ENCODE measurements at places on chromosomes 6 and 20.

DNA sequence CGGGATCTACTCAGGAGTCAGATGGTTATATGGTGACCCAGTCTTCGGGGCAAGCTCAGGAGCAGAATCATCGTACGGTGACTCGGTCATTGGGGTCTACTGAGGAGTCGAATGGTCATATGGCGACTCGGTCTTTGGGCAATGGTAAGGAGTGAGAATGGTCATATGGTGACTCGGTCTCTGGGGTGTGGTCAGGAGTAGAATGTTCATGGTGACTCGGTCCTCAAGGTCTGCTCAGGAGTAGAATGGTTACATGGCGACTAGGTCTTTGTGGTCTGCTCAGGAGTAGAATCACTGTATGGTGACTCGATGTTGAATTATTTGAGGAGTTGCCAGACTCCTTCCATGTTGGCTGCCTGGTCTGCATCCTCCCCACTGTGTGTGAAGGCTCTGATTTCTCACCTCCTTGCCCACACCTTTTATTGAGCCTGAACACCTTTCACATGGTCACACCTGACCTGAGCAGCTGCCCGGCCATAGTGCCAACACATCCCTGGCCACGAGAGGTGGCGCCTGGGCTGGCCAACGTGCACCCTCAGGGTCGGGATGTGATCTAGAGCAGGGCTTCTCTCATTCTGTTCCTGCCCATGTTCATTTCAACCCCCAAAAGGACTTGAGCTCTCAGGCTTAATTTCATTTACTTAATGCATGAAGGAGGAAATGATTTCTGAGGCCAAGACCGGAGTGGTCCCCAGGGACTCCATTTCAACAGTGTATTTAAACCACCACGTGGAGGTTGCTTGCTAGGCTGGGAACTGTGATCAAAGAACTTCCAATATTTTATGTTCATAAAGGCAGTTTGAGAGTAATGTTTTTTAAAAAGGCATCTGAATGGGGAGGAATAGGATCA, 119.5 kb downstream of the PHACTR3 start:
- DNase-seq: no peak

- no peak for DNase-seq
Observed at GRCh38 chr20:35280523-35280922, 2.6 kb upstream of the MMP24OS start.

DNA sequence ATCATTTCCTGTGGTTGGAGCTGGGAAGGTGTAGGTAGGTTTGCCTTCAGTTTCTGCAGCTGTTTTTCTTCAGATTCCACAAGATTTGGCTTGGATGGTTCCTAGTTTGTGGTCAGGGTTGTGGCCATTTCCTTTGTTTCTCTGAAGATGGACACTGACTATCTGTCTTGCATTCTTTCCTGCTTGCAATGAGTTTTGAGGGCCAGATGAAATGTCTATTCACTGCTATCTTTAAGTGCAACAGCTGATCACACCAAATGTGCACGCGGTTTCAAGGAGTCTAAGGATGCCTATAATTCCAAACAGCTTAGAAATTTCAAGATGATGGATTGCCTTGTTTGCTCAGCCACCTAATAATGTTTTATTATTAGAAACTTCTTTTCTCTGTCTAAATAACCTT, 28.4 kb downstream of the IL20RA start:
- DNase-seq: no peak

DNA sequence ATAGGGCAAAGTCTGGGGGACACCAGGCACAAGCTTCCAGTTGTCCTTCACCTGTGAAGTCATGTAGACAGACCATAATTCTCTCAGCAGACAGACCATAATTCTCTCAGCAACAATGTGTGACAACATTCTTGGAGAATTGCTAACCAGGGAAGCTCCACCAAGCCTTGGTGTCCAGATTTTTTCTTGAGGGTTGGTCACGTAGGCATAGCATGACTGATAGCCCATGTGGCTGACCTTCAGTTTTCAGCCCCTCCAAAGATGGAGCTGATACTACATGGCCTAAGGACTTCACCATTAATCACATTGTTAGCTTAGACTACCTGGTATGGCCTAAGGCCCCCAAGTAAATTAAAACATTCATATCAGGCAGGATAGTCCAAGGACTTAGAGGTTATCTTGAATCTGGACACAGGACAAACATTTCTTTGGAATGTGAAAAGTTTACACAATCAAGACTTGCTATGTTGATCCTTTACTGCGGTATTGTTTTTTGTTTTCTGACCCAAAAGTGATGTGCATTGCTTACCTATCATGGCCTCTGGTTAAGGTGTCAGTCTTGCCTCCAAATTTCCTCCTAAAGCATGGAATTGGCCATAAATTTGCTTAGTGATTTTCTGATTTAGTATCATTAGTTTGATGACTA, 76.9 kb downstream of the CEP57L1 start:
- no peak for DNase-seq

- no peak for DNase-seq
Observed at GRCh38 chr6:5103250-5103649, 18.1 kb downstream of the PPP1R3G start.

DNA sequence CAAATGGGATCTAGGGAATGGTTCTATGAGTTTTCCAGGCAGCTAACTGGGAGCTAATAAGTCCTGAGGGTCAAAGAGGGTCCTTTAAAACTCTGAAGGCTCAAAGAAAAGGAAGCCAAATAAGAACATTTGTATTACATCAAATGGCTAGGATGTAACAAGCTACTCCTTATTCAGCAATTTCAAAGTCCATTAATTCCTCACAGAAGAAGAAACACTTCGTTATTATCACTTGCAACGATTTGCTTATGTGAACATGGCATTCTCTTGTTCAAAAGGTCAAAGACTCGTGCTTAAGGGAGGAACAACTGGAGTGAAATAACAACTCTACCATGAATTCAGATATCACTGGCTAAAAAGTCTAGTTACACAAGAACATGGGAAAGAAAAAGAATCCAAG, 70.8 kb upstream of the FBXO30 start:
- no peak for DNase-seq

DNA sequence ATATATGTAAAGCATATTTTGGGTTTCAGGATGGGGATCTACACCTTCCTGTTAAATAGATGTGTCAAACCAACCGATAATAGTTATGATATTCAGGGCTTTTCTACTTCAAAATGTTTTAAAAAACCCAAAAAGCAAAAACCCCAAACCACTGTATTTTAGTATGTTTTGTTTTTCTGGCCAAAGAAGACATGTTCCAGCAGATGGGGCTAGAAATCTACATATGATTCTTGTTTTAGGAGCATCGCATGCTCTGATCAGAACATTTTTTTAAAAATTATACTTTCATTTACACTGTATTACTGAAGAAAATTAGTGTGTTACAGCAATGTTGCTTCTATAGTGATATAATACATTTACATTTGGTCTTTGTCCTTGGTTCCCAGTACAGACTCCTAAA, 11.0 kb downstream of the RMND1 start:
- DNase-seq: no peak

- DNase-seq: no peak
Observed at GRCh38 chr6:81486234-81486633, 266.2 kb downstream of the TENT5A start.

DNA sequence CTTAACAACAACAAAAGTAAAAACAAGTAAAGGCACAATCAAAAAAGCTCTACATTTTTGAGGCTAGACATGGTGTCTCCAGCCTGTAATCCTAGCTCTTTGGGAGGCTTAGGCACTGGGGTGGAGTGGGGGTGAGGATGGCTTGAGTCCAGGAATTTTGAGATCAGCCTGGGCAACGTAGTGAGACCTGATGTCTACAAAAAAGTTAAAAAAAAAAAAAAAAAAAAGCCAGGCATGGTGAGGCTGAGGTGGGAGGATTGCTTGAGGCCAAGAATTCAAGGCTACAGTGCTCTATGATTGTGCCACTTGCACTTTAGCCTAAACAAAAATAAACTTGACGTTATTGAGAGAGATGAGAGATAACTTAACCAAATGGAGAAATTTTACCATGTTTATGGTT, 60.1 kb downstream of the QKI start:
- no peak for DNase-seq

GRCh38 chr6:161694995-161695394, 421.1 kb upstream of the AGPAT4 start:
- no peak for DNase-seq

DNA sequence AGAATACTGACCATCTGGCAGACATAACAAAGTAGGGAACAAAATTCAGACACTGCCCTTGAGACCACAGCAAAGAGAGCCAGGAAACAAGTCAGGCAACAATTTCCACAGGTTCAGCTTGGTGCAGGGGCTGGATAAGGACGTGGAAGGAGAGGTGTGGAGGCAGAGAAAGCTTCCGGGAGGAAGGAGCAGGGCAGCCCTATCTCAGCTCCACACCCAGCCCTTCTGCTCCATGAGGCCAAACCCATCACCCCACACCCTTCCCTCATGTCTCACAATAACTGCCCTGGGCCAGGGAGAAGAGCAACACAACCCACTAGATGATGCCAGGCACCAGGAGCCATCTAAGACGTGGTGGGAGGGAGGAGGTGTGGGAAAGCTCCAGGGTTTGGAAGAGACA, 5.8 kb downstream of the SNHG17 start:
- DNase-seq: no peak

DNA sequence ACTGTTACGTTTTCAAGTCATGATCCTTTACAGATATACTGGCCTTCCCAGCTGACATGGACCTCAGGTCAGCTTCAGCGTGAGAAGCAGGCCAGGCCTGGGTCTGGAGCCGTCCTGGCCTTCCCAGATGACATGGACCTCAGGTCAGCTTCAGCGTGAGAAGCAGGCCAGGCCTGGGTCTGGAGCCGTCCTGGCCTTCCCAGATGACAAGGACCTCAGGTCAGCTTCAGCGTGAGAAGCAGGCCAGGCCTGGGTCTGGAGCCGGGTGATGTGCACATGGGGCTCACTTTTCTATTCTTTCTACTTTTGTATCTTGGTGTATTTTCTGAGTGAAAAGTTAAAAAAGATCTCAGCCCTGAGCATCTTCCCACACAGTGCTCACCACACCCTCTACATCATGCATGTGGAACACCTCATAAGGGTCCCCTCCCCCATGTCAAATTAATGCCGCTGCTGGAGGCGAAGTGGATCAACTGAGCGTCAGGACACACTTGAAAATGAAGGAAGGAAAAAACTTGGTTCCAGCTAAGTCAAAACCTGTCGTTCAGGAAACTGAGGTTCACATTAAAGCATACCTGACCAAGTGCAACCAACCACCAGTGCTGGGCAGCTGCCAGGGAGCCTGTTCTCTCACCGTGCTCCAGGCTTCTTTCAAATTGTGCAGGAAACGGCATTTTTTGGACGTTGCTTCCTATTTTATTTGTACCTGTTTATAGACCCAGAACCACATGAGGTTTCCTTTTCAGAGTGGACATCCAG, 32.2 kb downstream of the KIF25 start:
- no peak for DNase-seq

DNA sequence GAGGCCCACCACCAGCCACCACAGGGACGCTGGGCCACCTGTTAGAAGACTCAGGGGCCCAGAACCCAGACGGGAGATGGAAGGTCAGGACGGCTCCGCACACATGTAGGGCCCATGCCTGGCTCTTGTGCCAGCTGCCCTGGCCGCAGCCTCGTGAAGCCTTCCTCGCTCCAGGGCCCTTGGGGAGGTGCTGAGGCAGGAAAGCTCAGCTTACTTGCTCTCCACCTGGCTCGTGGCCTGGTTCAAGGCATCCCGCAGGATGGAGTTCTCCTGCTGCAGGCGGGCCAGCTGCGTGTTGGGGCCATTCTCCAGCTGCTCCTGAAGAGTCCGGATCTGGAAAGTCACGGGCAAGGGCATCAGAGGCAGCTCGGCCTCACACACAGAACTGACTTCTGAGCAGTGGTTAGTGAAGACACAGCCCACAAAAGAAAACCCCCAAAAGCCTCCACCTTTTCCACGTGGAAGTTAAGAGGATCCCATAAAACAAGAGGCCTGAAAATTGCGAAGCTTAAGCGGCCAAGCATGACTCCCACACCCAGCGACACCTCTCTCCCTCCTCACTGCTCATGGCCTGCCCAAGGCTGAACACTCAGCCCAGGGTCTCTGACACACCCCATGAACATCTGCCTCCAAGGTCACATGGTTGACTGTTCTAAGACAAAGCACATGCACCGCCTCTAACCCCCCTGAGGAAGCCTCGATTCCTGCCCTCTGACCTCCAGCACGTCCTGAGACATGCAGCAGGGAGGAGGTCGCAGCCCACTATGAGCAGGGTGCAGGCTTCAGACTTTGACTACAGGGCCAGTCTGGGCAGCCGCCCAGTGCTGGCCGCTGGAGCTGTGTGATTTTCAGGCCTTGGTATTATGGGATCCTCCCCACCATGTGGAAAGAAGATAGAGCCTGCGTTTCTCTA, 46.5 kb downstream of the RRBP1 start:
- no peak for DNase-seq

DNA sequence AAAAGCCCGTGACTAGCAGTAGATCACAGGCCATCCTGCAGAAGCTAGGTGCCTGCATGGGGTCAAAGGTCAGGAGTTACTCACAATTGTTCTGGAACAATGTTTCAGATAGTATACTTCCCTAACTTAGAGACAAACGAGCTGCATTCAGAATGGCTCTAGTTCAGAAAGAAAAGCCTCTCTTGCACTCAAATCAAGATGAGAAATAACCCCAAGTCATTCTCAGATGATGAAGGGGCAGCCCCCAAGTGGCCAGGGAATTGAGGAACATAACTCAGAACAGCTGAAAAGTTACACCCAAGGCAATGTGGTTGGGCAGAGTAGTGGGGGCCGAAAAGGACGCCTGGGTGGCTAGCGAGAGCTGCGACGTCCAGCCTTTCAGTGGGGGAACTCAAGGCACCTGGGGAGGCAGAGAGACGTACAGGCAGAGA, 27.8 kb downstream of the FYN start:
- no peak for DNase-seq

DNA sequence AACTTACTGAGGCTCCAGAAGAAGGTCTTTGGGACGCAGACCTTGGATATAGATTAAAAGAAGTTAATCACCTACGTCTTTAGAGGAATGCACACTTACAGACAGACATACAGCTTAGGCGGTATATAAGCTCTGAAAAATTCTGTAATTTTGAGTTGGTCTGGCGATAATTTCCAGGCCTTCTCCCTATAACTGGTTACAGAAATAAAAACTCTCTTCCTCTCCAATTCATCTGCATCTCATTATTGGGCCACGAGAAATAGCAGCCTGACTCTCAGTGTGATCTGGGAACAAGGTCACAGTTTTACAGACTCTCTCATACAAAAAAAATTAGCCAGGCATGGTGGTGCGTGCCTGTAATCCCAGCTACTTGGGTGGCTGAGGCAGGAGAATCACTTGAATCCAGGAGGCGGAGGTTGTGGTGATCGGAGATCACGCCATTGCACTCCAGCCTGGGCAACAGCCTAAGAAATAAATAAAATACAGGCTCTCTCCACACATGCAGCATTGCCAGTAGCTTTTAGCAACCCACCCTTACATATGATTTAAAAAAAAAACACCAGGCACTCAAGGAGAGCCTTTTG, 4.7 kb downstream of the ZBTB24 start:
- no peak for DNase-seq

Data from retinal pigment epithelial cell (primary cell).